ENCODE measurements at places on chromosomes 12 and 14.

DNA sequence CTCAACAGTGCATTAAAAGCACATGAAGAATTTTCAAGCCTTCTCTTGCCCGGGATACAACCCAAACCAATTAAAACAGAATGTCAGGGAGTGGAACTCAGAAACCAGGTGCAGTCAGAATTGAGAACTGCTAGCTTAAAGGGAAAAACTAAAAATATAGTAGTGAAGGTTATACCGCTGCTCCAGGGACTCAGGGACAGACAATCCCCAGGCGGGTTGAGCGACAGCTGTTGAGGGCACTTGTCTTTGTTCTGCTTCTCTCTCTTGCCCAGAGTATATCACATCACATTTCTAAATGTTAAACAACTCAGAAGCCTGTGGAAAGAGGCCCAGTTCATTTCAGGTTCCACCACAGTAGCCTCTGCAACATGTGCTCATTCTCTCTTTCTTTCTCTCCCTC, 93.1 kb downstream of the SLC5A8 start:
- DNase-seq = no peak

GRCh38 chr12:58502841-58503240, 417.5 kb downstream of the LRIG3 start:
- no peak for DNase-seq

DNA sequence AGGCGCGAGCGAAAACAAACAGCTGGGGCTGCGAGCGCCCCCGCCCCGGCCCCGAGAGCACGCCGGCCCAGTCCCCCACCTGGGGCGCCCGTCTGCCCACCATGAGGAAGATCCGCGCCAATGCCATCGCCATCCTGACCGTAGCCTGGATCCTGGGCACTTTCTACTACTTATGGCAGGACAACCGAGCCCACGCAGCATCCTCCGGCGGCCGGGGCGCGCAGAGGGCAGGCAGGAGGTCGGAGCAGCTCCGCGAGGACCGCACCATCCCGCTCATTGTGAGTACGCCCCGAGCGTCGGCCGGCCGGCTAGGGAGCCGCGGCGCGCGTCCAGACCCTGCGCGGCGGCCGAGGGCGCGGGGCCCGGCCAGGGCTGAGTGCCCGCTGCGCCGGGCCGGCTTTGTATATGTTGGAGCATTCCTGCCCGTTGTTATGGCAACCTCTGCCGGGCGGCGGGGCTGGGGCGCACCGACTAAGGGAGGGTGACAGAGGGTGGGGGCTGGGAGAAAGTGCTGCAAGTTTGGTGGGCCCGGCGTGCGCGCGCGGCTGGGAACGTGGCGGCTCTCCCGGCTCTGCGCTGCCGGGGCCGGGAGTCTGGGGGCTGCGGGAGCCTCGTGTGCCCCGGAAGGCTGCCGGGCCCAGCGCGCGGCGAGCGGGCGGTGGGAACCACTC, 367 bp downstream of the GALNT16 start:
- no peak for DNase-seq

- no peak for DNase-seq
These were observed 752 bp downstream of the DACT1 start for GRCh38 chr14:58638231-58639197.

GRCh38 chr12:121085506-121086353, 46.7 kb upstream of the OASL start:
- DNase-seq = no peak

- DNase-seq = no peak
These were observed 41.6 kb downstream of the PIK3C2G start for GRCh38 chr12:18302809-18303430.

Data from skeletal muscle cell (primary cell).